ENCODE measurements at places on chromosomes 3 and 15.
A peak's percentile ranks its signal among the peaks of the same experiment; 100 is the strongest.

DNA sequence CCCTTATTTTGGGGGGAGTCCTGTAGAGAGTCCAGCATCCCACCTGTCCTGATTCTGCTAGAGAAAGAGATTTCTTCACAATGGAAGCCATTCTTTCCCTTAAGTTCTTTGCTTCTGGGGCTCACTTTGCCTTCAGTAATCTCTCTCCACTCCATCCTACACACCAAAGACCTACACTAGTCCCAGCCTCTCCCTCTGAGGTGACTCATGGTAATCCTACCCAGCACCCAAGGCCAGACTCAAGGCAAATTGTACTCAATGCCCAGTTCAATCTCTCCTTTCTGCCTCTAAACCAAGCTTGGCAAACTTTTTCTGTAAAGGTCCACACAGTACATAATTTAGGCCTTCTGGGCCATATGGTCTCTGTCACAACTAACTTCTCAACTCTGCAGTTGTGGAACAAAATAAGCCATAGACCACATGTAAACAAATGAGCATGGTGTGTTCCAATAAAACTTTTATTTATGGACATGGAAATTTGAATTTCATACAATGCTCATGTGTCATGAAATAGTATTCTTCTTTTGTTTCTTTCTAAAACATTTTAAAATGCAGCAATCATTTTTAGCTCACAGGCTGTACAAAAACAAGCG is 72.5 kb downstream of the MRPL46 start:
- DNase-seq: no peak

- no peak for DNase-seq
These were observed 961.0 kb upstream of the CFAP20DC start for GRCh38 chr3:60010781-60011180.

GRCh38 chr15:94416820-94417219 is 185.5 kb downstream of the MCTP2 start:
- DNase-seq: no peak

- peak; percentile 37 for DNase-seq
These were observed 268.7 kb downstream of the XXYLT1 start for GRCh38 chr3:195001961-195002861.

GRCh38 chr15:98217356-98217755 is 256.9 kb downstream of the ARRDC4 start:
- DNase-seq: no peak

DNA sequence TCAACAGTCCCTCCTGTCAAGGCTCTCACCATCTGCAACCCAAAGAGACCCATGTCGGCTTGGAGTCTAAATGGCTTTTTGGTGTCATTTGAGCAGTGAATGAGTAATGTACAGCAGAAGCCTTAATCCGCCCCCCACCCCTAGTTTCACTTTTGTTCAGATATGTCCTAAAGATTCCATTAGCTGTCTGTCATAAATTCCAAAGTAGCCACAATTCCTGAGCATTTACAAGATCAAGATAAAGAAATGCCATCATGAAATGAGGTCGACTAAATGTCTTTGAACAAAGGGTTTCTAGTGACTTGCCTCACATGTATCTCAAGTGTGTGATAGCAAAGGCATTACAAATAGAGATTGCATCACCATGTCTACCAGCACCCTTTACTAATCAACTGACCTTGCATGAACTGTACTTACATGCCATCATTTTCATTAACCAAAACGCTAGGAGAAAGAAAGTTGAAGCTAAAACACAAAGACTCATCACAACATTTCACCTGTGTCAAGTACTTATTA is 123.8 kb upstream of the PHLDB2 start:
- peak; percentile 97 for DNase-seq

DNA sequence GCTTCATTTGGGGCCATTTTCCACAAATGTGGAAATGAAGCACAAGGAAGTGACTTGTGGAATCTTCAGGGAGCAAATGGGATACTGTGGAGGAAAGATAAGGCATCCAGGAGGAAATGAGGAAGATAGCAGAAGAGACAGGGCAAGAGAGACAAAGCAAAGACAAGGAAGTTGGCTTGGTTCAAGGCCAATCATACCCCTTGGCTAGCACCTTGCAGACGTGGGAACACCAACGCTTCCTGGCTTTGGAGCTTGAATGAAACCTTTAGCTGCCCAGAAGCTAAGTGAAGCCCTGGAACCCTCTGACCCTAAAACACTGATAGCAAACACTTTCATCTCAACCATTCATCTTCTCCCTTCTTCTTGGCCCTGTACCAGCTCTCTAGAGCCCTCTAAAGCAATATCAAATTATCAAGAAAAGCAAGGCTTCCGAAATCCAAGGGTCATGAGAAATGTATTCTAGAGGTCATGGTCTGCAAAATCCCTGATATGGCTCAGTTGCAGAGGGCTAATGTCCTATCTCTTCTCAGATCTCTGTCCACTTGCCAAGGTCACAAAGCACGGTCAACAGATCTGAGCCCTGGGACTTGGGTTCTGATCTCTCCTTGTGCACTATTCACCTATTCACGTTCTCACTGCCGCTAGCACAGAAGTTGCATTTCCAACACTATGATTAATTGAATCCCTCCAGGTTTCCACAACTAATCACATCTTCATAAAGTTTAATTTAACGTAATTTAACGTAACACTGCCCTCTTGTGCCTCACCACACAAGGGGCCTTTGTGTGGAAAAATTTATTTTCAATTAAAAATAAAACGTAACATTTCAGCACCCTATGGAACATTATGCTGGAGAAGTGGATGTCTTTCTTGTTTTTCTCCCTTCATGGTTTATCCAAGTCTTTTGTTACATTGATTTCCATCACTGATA is 557.6 kb upstream of the ADAMTS9 start:
- DNase-seq: no peak

DNA sequence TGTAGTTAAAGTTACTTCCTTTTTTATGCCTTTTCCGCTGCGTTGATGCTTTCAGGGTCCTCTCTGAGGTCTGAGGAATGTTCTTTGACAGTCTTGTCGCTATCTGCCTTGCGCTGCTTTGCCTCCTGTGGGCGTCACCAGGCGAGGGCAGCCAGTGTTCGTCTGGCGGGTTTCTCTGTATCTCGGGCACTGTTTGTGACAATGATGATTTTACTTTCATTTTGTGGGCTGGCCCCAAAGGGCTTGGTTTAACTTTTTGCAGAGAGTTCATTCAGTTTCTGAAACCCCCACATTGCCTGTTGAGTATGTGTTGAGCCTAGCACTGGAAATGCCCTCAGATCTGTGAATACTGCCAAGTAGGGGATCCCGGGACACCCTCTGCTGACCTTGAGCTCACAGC is 24.6 kb upstream of the SACM1L start:
- no peak for DNase-seq

- no peak for DNase-seq
These were observed 123.6 kb downstream of the CACNA1D start for GRCh38 chr3:53617893-53618523.

DNA sequence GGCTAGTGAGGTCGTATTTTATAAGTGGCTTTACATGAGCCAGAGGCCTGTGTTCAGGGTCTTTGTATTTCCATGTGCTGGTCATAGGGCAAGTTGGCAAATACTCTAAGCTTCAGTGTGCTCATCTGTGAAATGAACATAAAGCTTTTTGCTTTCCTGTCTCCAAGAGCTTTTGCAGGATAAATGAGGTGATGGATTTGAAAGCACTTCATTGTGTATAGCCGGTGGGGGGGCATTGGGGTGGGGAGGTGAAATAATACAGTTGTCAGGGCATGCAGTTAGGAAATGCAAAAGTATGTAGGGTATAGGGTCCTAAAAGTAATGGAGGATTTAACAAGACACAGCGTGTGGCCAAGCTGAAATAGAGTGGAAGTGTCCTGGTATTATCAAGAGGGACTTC is 67.7 kb downstream of the ARNT2 start:
- DNase-seq: no peak

GRCh38 chr3:54756330-54756731 is 171.5 kb downstream of the LRTM1 start:
- peak; percentile 79 for DNase-seq

- peak; percentile 37 for DNase-seq
These were observed 110.8 kb downstream of the TBC1D2B start for GRCh38 chr15:77966540-77967234.

GRCh38 chr3:191330530-191331048 is 263 bp upstream of the UTS2B start:
- peak; percentile 58 for DNase-seq

GRCh38 chr3:101203411-101203810 is 117.0 kb downstream of the IMPG2 start:
- DNase-seq: peak; percentile 24
